Activated naive CD4-positive, alpha-beta T cell treated with anti-CD3 and anti-CD28 coated beads for 36 hours (primary cell): ENCODE measurements at places on chromosomes 6 and 20. TPM values are rescaled to one million over a fixed set of nuclear protein-coding genes. Genes with fewer than 3 reads are reported as not detected.

DNA sequence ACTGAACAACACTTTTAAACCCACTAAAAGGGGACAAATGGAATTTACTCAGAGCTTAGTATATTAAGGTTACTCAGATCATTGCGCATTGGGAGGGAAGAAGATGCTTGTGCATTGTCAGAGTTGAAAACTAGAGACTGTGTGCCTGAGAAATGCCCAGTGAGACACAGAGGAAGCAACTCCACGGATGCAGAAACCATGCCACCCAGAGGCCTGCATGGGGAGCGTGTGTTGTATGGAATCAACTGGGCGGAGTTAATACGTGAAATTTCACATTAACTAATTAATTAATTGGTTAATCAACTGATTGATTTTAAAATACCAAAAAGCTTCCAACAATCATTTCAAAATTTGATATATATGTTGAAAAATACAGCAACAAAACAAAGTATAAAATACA lies 391.6 kb downstream of the PLCB1 start:
- no peak for DNase-seq

- DNase-seq, result no peak
Observed at GRCh38 chr6:146040360-146040759, 11.5 kb downstream of the GRM1 start.

- DNase-seq, result no peak
Observed at GRCh38 chr20:24855848-24856247, 93.2 kb upstream of the CST7 start.

GRCh38 chr20:37254114-37254878 lies 7.3 kb downstream of the GHRH start:
- DNase-seq, result no peak

DNA sequence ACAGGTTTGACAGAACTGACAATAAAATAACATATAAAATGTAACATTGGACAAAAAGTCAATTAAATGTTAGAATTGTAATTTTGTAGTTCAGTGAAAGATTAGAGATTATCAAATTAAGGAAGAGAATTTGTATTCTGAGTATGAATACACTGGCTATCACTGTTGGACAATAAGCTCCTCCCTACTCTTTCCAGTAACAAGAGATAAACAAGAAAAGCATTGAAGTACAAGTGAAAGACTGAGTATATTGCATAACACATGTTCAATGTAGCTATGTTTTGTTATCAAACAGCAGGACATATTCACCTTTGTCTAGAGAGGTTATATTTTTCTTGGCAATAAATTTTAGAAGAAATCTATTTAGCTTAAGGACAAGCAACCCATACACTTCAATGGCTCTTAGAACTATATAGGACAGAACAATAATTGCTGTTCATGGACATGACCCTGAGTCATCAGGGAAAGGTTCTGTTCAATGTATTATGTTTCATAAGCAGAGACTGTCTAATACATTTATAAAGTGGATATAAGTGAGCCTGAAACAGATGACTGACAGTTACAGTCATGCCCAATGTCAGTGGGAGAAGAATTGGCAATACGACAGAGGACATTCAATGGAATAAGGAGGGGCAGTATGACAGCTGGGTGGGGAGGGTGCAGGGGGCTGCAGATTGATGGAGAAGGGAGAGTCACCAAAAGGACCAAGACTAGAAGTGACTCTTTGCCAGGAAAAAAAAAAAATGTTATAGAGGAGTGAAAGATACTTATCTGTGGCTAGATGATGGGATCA lies 520.4 kb downstream of the FRK start:
- DNase-seq, result no peak

The ULBP3 gene
- not detected for total RNA-seq

The PTGIS gene
- not detected for total RNA-seq
